Mesendoderm (in vitro differentiated cells): ENCODE measurements at places on chromosomes 4 and X.

- DNase-seq, result no peak
- peak overlapping the region; percentile 44 for H3K4me3 ChIP-seq
- peaks cover 4% of the 10 kb centered on the region for H3K4me1 ChIP-seq
- peak overlapping the region; percentile 9 for H3K27ac ChIP-seq
- no peaks in the 10 kb centered on the region for H3K36me3 ChIP-seq
These were observed 3.6 kb upstream of the LEF1 start for GRCh38 chr4:108172231-108172752.

DNA sequence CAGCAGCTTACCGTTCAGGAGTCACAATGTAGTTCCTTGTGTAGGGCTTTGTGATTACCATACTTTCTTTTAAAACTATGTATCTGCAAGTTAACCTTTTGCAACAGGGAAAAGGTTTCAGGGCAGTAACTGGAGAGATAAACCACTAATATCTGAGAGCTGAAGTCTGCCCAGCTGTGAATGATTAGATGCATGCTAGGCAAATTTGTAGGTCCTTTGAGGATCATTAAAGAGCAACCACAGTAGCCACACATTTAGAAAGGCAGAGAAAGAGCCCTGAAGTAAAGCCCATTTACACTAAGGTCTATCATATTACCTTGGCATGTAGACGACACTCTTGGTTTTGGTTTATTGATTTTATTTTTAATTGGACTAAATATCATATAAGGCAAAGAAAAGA is 60.0 kb downstream of the ATP8A1 start:
- no peak overlapping the region for H3K27ac ChIP-seq
- no peak for DNase-seq
- no peaks in the 10 kb centered on the region for H3K4me1 ChIP-seq
- H3K36me3 ChIP-seq, result no peaks in the 10 kb centered on the region
- no peaks in the 10 kb centered on the region for H3K27me3 ChIP-seq

DNA sequence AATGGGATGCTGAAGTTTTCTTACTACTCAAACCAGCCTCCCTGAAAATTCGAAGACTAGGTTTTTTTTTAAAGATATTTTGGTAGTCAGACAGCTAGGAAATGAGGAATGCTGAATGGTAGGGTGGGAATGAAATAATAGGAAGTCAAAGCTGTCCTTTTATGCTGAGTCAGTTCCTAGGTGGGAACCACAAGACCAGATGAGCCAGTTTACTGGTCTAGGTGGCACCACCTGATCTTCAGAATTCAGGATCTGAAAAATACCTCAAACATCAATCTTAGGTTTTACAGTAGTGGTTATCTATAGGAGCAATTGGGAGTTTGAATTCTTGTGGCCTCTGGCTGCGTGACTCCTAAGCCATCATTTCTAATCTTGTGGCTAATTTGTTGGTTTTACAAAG is 183.1 kb upstream of the GALNT7 start:
- H3K27me3 ChIP-seq, result no peaks in the 10 kb centered on the region
- no peak overlapping the region for H3K27ac ChIP-seq
- no peaks in the 10 kb centered on the region for H3K36me3 ChIP-seq
- no peak for DNase-seq

- no peak for DNase-seq
- no peaks in the 10 kb centered on the region for H3K36me3 ChIP-seq
- H3K27me3 ChIP-seq, result no peaks in the 10 kb centered on the region
- peaks cover 4% of the 10 kb centered on the region for H3K4me1 ChIP-seq
These were observed 2.7 kb downstream of the FAM120C start for GRCh38 chrX:54180403-54180802.

DNA sequence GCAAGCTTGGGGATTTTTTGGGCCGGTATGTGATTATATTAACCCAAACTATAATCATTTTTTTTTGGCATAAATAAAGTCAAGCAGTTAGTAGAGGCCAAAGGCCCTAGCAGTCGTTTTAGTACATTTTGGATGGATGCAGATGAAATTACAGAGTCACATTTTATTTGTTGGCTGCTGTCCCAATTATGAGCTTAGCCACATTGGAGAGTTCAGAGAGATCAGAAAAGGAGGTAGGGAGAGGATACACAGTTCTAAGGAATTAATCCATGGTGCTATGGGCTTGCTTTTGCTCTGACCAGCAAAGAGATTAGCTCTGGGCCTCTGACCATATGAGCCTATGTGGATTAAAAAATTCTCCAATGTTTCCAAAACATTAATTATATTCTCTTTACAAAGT is 395.1 kb downstream of the RAPGEF2 start:
- no peak overlapping the region for H3K27ac ChIP-seq
- no peak for DNase-seq
- no peaks in the 10 kb centered on the region for H3K27me3 ChIP-seq
- H3K4me3 ChIP-seq, result no peak overlapping the region

- H3K27me3 ChIP-seq, result peaks cover 1% of the 10 kb centered on the region
- H3K4me3 ChIP-seq, result peak overlapping the region; percentile 12
- peak; percentile 64 for DNase-seq
These were observed 770 bp upstream of the TIGD2 start for GRCh38 chr4:89110541-89110985.

- H3K27ac ChIP-seq, result no peak overlapping the region
- no peak for DNase-seq
- no peak overlapping the region for H3K4me3 ChIP-seq
- no peaks in the 10 kb centered on the region for H3K36me3 ChIP-seq
These were observed 132.0 kb upstream of the CLNK start for GRCh38 chr4:10816571-10816970.

DNA sequence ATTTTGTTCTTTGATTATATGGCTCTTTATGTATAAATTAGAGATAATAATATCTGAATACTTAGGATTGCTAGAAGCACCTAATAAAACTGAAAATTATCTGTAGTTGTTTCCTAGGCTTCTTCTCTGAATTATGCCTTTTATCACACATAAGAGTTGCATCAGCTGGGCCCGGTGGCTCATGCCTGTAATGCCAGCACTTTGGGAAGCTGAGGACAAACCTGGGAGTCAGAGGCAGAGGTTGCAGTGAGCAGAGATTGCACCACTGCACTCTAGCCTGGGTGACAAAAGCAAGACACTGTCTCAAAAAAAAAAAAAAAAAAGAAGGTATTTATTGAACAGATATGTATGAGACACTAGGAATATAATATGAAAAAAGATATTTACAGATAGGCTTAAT is 773.5 kb upstream of the AGA start:
- no peak for DNase-seq
- H3K27ac ChIP-seq, result no peak overlapping the region
- H3K27me3 ChIP-seq, result no peaks in the 10 kb centered on the region
- H3K36me3 ChIP-seq, result no peaks in the 10 kb centered on the region

DNA sequence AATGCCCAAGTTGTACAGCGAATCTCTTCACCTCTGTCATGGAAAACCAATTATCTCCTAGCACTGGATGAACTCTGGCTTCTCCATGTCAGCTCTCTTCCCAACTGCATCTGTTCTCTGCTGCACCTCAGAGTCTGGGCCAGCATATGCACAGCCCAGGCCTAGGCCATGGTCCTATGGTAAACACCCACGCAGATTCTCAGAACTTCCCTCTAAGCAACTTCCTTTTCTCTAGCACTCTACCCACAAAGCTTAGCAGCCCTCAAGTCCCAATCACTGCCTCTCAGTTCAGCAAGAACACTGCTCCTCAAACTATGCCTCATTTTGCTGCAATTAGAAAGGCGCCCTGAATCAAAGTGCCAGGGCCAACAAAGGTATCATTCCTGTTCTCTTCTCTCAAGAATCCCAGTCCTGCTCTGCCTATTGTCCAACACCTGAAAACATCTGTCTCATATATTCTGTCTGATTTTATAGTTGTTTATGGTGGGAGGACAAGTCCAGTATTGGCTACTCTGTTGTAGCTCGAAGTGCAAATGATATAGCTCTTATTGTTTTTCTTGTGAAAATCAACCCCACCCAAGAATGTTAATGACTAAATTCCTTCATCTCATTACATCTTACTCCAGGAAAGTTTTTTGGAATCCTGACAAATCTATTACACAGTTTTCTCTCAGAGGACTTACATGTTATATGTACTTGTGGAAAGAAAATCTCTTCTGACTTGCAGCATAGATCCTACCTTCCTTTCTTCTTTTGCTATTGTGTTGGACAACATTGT is 85.4 kb downstream of the DCHS2 start:
- DNase-seq, result no peak
- H3K27me3 ChIP-seq, result no peaks in the 10 kb centered on the region

DNA sequence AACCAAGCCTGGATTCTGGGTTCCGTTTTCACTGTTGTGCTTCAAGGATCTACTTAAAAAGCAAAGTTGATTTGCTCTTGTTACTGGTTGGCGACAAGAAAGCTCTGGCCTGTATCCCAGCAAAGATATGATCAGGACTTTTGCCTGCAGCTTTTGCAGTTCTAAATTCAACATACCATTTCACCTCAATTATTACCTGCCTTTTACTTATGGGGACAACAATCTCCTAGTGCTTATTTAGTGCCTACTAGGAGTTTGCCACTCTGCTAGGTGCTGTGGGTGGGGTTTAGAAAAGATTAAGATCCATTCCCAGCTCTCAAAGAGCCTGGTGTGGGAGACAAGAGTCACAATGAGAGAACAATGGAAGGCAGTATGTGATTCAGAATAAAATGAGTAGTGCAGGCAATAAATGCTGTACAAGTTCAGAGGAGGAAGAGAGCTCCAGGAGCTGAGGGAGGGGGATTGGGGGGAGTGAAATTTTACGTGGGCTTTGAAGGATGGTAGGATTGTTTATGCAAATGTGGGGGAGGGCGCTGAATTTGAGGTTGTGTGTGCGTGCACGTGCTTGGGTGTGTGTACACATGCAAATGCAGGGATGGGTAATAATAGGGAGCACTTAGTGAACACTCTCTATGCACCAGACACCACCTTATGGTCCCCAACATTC is 5.0 kb upstream of the TMEM164 start:
- DNase-seq, result no peak
- no peaks in the 10 kb centered on the region for H3K36me3 ChIP-seq
- no peak overlapping the region for H3K4me3 ChIP-seq
- no peak overlapping the region for H3K27ac ChIP-seq

- H3K4me3 ChIP-seq, result no peak overlapping the region
- no peak for DNase-seq
- no peaks in the 10 kb centered on the region for H3K4me1 ChIP-seq
These were observed 40.4 kb downstream of the FOXR2 start for GRCh38 chrX:55663584-55663983.

- no peaks in the 10 kb centered on the region for H3K36me3 ChIP-seq
- H3K27me3 ChIP-seq, result no peaks in the 10 kb centered on the region
- H3K27ac ChIP-seq, result no peak overlapping the region
- peak; percentile 22 for DNase-seq
These were observed 19.5 kb upstream of the WDFY3 start for GRCh38 chr4:84985952-84986351.

GRCh38 chr4:132101526-132101925 is 1047.6 kb upstream of the PCDH10 start:
- peak; percentile 7 for DNase-seq
- H3K4me3 ChIP-seq, result no peak overlapping the region
- no peaks in the 10 kb centered on the region for H3K36me3 ChIP-seq

DNA sequence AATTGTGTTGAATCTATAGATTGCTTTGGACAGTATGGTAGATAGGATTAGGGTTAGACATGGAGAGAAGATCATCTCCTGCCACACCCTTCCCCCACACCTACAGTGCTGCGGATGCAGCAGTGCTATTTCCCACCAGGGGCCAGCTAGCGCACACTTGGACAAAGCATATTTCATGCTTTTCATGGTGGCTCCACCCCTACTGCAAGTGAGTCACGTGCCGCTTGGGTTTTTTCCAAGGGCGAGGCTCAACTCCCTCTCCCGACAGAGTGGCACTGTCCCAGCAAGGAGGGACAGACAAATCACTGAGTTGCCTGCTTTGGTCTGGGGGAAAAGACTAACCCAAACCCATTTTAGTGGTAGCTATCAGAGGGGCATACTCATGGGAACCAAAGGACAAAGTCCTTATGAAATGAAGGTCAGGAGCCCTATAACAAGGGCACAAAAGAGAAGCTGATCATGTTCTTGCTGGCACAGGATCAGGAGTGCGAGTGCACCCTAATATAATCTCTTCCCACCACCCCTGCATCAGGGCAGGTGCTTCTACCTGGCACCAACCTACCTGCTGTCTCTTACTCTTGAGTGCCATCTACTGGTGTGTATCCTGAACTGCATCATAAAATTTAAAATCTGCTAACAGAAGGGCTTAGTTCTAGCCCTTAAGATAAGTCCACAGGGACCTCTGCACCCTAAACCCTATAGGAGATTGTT is 55.1 kb upstream of the PGAM4 start:
- H3K36me3 ChIP-seq, result no peaks in the 10 kb centered on the region
- no peak overlapping the region for H3K4me3 ChIP-seq
- peak; percentile 40 for DNase-seq
- no peak overlapping the region for H3K27ac ChIP-seq
- no peaks in the 10 kb centered on the region for H3K4me1 ChIP-seq
- no peaks in the 10 kb centered on the region for H3K27me3 ChIP-seq

DNA sequence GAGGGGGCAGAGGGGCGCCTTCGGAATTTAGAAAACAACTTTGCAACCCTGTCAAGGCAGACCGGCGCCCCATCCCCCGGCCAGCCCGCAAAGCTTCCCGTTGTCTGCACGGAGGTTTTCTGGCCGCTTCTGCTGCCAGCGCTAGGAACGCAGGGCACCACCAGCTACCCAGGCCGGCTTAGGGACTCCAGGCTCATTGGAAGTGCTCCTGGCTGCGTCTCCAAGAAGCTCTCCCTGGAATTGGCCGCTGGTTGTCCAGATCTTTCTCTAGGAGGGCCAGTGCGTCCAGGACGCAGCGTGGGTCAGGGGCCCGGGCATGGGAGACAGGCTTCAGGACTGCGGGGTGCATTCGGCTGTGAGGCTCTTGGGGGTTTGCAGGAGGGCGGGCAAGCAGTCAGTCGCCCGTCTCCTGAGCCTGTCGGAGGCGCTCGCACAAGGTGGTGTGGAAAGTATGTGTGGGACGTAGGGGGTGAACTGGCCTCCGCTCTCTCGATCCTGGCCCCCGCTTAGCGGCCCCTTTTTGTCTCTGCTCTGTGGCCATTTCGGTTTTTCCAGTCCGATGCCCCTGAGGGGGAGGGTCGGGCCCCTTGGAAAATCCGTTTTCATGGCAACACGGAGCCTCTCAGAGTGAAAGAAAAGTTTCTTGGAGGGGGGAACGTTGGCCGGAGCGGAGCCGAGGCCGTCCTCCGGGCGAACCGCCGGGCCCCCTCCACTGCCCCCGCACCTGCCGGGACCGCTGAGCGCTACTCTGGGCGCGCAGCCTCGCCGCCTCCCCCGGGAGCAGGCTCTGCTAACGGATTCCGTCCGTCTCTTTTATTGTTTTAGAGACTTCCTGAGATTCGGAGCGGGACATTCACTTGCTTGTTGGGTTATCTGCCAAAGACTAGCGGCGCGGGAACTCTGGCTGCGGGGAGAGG is 810 bp upstream of the SOX3 start:
- peaks cover 29% of the 10 kb centered on the region for H3K27me3 ChIP-seq
- H3K36me3 ChIP-seq, result no peaks in the 10 kb centered on the region
- no peak overlapping the region for H3K27ac ChIP-seq
